ENCODE measurements at places on chromosomes 6 and 20.

- no peak for DNase-seq
Observed at GRCh38 chr20:58429303-58429702, 40.3 kb downstream of the VAPB start.

GRCh38 chr6:152723398-152723797 lies 25.7 kb downstream of the MYCT1 start:
- DNase-seq, result no peak

DNA sequence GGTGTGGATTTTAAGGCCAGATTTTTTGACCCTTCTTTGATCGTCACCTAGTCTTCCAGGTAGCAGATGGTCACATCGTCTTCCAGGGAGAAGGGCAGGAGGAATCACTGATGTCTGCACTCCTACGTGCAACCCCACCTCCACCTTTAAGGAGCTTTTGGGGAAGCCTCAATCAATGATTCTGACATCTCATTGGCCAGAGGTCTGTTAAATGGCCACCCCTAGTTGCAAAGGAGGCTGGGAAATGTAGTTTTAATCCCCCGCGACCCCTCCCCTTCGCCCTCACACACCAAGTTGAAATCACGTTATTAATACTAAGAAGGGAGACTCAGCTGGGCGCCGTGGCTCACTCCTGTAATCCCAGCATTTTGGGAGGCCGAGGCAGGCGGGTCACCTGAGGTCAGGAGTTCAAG lies 151.4 kb downstream of the BCAS1 start:
- no peak for DNase-seq

DNA sequence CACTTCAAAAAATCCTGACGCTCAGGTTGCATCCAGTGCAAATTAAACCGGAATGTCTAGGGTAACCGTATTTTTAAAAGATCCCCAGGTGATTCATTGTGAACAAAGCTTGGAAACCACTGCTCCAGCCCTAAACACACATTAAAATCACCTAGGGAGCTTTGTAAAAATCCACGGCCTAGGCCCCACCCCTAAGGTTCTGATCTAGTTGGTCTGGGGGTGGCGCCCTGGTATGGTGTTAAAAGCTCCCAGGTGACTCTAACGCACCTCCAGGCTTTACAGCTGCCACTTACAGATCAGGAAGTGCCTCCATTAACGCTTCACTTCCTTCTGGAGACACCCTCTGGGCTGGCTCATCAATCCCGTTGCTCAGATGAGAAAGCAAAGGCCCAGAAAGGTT lies 92.2 kb downstream of the GRM4 start:
- DNase-seq, result no peak

DNA sequence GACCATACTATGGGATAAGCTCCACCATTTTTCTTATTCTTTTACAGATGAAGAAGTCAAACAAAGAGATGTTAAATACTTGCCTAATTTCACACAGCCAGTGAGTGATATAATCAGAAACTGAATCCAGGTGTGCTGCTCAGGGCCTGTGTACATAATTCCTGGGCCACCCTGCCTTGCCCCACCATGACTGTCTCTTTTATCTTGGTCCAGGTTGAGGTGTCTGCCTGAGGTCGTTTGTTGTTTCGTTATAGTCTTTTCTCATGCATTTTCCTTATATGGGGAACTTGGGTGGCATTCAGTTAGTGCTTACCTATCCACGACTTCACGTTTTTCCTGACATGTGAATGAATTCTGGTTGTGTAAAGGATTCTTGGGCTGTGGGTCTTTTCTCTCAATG lies 277.6 kb downstream of the COL12A1 start:
- no peak for DNase-seq

- DNase-seq, result no peak
Observed at GRCh38 chr20:21435576-21435975, 38.2 kb upstream of the NKX2-4 start.

Data from stimulated activated CD4-positive, alpha-beta T cell treated with anti-CD3 and anti-CD28 coated beads, Interleukin-1b, Interleukin-23, amount 100 ng/mL, for 24 hours (primary cell).